ENCODE measurements at places on chromosomes 16 and 17.

DNA sequence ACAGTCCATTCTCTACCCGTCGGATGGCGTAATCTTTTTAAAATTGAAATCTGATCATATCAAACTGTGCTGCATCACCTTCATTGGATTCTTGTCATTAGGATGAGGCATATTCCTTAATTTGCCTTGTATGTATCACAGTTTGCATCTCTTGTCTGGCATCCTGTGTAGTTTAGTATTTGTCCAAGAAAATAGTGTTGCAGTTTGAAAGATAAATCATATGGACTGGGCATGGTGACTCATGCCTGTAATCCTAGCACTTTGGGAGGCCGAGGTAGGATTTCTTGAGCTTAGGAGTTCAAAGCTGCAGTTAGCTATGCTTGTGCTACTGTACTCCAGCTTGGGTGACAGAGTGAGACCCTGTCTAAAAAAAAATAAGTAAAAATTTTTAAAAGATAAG lies 5.8 kb upstream of the RSL1D1 start:
- no peak for DNase-seq

DNA sequence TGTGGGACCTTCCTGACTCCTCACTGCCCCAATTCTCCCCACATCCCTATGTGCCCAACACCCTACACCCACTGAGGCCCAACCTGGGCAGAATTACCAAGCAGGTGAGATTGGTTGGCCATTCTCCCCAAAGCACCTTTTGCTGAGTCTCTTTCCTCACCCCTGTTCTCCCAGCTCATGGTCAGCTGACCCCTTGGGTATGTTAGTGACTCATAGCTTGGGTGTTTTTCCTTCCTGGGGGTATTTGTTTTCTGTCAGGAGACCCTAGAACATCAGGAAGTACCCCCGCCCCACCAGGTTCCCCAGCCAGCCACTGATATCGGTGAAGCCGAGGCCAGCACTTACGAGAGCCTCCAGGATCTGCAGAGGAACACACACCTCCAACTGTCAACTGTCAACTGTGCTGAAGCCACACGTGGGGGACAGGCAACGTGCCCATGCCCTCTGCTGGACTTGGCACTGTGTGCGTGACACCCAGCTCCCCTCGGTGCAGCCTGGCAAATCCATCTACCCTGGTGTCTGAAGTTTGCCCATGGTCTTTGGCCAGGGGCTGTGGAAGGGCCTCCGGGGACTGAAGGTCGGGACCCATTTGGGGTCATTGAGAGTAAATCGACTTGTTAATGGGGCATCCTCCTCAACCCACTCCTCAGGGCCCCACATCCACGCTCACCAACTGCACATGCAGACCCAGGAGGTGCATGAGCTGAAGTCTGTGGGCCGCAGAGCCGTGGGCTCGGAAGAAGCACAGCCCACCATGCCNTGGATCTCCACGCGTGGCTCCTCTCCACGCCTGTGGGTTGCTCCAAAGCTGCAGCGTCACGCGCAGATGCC lies 53.1 kb downstream of the METRNL start:
- DNase-seq, result no peak

GRCh38 chr16:86821895-86822294 lies 243.5 kb downstream of the FOXL1 start:
- DNase-seq, result no peak

GRCh38 chr17:57672971-57673370 lies 72.1 kb downstream of the CCDC182 start:
- DNase-seq, result no peak

DNA sequence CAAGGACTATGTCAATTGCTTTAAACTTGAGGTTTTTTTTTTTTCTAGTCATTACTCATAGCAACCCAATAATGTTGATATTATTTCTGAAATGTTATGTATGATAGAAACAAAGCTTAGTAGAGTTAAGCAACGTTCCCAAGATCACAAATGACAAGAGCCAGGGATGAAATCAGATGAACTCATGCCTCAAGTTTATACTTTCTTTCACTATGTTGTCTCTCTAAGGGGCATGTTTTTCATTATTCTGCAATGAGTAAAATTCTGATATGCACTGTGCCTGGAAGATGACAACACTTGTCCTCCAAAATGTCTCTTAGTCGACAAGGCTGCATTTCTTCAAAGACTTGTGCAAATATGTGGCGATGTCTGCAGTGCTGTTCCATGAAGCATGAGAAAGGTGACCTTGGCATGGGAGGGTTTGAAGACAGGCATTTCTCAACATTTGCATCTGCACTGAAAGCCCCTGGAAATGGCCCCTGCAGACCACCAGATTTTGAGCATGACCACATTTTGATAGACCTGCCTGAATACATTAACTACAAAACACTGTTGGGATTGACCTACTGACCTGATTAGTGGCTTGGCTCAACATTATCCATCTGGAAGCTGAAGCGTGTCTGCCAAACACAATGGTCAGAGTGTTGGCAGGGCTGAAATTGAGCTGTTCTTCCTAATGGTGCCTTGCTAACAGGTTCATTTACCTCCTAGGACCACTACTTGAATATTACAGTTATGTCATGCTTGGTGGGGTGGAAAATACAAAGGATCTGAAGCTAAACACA lies 1027.5 kb downstream of the CDH11 start:
- no peak for DNase-seq

GRCh38 chr17:33498069-33498468 lies 205.0 kb upstream of the ASIC2 start:
- no peak for DNase-seq

- no peak for DNase-seq
Observed at GRCh38 chr16:64545768-64546167, 576.1 kb downstream of the CDH11 start.

GRCh38 chr17:76153640-76154039 lies 12.6 kb upstream of the FOXJ1 start:
- DNase-seq, result no peak

- DNase-seq, result no peak
Observed at GRCh38 chr16:368388-369158, 1.8 kb downstream of the MRPL28 start.

DNA sequence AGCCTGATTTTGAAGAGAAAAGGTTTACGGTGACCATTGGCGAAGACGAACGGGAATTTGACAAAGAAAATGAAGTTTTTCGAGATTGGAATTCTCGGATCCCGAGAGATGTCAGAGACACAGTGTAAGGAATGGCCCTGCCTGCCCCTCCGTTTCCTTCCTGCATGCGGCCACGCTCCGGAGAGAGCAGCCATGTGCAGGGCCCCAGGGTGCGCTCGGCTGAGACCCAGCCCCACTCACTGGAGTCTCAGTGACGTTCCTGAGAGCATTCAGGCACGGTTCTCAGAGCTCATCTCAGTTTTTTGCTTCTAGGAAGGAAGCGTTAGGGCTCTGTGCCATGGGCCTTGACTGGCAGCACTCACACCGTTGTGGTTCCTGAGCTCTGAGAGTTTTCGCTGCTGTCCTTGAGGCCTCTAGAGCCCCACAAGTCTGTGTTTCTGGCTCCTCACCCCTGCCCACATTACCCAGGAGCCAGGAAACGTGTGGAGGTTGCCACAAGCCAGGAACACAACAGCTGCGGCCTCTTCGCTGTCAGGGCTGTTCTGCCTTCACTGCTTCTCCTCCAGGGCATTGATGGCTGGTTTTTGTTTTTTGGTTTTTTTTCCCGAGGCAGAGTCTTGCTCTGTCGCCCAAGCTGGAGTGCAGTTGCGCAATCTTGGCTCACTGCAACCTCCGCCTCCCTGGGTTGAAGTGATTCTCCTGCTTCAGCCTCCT lies 29.8 kb downstream of the ZC3H18 start:
- no peak for DNase-seq

Data from SHP77 treated with DMSO at 0.1 percent for 48 hours (cell line).